Daoy (cell line): ENCODE measurements at places on chromosomes 3 and 15. TPM values are rescaled to one million over a fixed set of nuclear protein-coding genes. Genes with fewer than 3 reads are reported as not detected.

The GPR62 gene
- total RNA-seq, result not detected in 2 replicates

The ABHD6 gene
- 5.1 and 6.2 TPM in 2 replicates for total RNA-seq

The EFHB gene
- total RNA-seq, result 0.65 TPM in 1 of 2 replicates, not detected in the other

DNA sequence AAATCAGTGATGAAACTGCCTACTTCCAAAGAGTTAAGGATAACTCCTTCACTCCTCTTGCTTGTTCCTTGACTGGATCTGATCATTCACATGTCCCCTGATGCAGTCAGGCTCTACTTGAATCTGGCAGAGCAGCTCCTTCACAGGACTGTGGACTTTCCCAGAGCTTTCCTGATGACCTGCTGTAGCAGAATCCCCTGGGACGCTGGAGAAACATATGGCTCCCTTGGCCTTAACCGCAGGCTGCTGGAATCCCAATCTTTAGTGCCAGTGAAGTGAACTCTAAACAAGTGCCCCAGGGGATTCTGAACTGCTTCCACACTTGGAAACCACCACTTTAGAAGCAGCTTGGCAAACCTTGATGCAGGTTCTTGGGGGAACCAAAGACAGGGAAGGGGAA, 217.8 kb downstream of the CHST2 start:
- peak; percentile 40 for DNase-seq

DNA sequence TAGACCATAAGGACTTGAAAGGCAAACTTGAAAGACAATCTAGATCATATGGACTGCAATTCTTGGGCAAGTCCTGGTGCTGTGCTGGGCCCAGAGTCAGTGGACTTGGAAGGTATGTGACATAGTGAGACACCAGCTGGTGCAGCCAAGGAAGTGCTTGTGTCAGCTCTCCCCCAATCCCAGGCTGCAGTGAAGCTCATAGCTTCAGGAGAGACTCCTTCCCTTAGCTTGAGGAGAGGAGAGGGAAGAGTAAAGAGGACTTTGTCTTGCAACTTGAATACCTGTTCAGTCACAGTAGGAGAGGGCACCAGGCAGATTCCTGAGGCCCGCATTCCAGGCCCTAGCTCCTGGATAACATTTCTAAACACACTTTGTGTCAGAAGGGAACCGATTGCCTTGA, 127.4 kb upstream of the ZPLD1 start:
- no peak for DNase-seq
